ENCODE measurements at places on chromosomes 7 and 10.
A peak's percentile ranks its signal among the peaks of the same experiment; 100 is the strongest.

- peak; percentile 52 for DNase-seq
Measured at GRCh38 chr7:55534262-55534915, 37.9 kb downstream of the VOPP1 start.

GRCh38 chr7:135856356-135857144, 107.9 kb upstream of the FAM180A start:
- no peak for DNase-seq

DNA sequence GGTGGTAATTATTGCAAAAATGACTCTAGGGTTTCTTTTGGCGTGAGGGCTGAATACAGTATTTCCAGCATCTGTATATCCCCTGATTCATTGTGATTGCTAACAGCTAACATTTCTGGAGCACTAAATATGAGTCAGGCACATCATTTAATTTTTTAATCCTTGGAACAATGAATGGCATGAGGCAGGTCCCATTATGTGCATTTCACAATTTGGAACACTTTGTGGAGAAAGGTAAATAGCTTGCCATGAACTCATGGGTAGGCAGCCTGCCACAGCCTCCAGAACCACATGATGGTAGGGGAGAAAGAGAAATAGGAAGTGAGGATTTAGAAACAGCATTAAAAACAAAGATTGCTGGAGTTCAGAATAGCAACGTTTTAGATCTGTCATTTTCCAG, 1.7 kb downstream of the NPTX2 start:
- no peak for DNase-seq

DNA sequence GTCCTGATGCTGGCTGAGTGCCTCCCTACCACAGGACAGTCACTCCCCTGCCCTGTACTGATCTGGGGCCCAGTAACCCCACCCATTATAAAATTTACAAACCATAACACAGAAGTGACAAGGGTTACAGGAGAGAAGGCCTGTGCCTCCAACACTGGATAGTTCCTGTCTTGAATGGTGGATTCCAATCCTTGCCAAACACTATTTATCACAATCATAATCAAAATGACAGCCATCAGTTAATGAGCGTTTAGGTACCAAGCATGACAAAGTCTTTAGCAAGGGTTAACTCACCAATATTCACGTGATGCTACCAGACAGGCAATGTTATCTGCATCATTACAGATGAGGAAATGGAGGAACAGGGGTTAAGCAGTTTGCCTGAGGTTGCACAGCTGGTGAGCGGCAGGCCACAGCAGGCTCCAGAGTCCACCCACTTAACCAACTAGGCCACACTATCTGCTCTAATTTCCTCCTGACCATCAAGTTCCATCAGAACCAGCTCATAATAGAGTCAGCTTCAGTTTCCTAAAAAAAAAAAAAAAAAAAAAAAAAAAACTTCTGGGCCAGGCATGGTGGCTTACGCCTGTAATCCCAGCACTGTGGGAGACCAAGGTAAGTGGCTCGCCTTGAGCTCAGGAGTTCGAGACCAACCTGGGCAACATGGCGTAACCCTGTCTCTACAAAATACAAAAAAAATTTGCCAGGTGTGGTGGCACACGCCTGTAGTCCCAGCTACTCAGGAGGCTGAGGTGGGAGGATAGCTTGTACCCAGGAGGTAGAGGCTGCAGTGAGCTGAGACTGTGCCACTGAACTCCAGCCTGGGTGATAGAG, 14.2 kb downstream of the PDLIM1 start:
- DNase-seq, result no peak

- DNase-seq, result no peak
Measured at GRCh38 chr10:110203500-110204455, 3.6 kb upstream of the MXI1 start.

- no peak for DNase-seq
Measured at GRCh38 chr10:58642283-58642682, 129.6 kb downstream of the BICC1 start.

- DNase-seq, result no peak
Measured at GRCh38 chr10:91880310-91880709, 29.0 kb downstream of the FGFBP3 start.

DNA sequence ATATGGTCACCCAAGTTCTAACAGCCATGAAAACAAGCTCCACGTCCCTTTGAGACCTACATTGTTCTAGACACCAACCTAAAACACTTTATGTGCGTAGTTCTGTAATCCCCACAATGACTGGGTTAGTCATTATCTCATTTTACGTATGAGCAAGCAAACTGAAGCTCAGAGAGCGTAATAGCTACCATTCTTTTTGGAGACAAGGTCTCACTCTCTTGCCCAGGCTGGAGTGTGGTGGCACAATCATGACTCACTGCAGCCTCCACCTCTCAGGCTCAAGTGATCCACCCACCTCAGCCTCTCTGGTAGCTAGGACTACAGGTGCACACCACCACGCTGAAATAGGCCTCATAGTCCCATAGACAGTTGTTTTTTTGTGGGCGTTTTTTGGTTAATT, 10.5 kb downstream of the DAGLB start:
- no peak for DNase-seq

DNA sequence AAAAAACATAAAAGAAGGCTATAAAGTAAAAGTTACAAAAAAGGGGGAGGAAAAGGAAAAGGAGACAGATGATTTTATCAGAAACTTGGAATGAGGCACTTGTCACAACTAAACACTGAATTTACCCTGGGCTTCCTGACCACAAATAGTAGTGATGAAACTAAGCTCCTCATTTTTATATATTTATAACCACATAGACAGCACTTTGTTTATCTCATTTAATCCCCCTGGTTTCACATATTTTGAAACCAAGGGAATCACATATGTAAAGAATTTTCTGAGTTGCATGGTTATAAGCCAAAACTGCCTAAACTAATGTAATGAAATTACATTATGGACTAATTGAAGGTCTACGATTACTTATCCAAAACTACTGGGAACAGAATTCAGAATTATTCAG, 39.6 kb upstream of the MET start:
- no peak for DNase-seq

DNA sequence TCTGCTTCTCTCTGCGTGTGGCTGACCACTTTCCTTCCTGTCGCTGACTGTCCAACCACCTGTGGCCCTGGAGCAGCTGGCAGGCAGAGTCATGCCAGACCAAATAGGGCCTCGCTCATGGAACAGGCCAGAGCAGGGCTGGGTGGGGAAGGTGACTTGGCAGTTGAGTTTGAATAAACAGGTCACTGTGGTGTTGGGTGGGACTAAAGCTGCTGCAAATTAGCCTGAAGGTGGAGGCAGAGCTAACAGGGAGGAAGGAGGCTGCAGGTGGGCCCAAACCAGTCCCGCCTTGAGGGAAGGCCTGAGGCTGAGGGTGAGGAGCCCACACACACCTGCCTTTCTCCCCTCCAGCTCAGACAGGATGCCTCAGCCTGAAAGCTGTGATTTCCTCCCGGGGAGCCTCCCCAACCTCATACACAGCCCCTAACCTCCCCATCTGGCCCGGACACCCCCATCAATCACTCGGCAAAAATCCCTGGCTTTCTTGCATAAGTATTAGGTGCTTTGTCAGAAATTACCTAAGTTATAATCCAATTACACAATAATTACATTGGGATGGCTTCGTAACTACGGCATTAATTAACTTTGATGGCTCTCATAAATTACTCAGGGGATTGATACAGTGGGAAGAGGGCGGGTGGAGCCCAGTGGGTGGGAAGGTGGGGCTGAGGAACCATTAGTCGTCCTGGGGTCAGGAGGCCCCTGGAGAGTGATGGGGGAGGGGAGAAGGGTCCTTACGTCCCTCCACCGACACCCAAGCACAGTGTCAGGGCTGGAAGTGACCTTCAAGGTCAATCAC, 97.7 kb upstream of the PCBD1 start:
- DNase-seq, result no peak

GRCh38 chr10:70308121-70309060, 24.6 kb upstream of the NPFFR1 start:
- no peak for DNase-seq

Data from activated CD4-positive, CD25-positive, alpha-beta regulatory T cell treated with anti-CD3 and anti-CD28 coated beads, Interleukin-2, amount 50 U/mL, for 16 hours (primary cell).